ENCODE measurements at places on chromosomes 7 and 10.

- DNase-seq: no peak
Measured at GRCh38 chr10:69731184-69731583, 70.5 kb upstream of the COL13A1 start.

GRCh38 chr7:106905734-106906133 lies 40.7 kb downstream of the PIK3CG start:
- DNase-seq: no peak

DNA sequence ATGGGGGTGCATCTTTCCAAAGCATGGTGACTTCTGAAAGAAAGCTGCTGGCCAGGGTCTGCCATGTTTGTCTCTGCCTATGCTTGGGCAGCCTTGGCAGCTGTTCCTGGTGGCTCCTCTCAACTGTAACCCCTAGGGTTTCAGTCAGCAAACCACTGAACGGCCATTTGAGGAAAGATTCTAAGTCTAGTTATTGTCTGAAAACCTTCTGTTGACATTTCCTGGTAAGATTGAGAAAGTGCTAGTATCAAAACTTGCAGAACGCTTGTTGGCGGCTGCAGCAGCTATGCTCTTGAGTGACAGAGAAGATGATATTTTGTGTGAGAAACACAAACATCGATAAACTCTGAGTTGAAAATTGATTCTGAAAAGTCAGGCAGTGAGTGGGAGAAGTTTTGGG lies 523.1 kb downstream of the LRMDA start:
- DNase-seq: no peak

- no peak for DNase-seq
Measured at GRCh38 chr10:114245121-114245791, 6.2 kb downstream of the VWA2 start.

DNA sequence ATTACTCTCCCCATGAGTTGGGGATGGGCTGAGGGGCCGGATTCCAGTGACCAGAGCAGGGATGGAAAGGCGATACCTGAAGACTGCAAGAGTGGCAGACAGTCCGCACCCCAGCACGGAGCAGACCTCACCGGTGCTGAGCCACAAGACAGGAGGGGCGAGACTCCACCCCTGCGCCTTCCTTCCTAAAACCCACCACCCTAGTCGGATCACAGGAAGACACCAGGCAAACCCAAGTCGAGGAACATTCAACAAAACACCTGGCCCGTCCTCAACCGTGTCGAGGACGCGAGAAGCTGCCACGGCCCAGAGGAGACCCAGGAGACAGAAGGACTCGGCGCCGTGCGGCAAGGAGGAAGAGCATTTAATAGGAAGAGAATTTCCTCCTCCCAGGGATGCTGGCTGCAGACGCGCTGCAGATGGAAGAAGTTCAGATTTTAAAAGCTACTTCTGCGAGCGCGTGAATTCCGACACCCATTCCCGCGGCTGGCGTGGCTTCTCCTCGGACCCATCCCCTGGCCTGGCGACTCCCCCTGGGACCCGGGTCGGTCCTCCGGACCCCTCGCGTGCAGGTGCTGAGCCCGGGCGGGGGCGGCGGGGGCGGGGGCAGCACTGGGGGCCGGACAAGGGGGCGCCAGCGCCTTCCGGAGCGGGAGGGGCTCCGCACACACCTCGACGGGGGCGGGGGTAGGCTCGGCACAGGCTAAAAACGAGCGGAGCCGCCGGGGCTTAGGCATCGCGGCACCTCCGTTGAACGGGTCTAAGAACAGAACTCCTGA lies 563 bp upstream of the UTF1 start:
- DNase-seq: no peak

GRCh38 chr10:78510566-78511323 lies 477.1 kb downstream of the RPS24 start:
- DNase-seq: no peak

DNA sequence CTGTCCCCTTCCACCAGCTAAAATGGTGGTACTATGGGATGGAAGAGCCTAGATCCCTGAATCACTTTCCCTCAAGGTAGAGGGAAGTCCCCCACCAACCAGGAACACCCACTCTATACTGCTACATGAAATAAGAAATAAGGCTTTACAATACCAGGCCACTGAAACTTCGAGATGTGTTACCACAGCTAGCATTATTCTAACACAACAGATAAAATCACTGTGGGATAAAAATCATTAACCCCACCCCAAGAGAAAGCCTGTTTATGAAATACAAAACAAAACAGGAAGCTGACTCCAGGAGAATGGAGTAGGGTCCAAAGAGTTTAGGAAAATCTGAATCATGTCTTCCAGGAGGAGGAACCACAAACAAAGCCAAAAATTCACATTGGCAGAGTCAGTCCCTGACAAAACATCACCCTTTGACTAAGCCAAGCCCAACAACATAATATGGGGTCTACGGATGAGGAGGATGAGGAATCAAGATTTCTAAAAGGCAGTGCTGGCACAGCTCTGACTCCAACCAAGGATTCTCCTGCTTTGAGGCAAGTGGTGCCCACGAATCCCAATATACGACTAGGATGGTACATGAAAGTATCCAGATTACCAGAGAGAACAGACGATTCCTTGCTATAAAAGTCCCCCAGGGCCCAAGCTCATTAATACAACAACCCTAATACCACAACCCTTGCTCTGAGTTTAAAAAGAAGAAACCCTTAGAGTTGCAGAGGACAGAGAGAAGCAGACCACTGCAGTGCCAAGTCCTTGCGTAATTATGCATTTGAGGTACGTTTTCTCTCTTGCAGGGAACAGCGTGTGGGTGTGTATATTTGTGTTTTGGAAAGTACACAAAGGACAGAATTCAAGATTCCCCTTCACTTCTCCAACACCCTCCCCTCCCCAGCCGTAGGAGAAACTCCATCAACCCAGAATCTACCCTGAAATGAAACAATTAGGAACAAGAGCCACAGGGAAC lies 23.7 kb downstream of the XPNPEP1 start:
- no peak for DNase-seq

GRCh38 chr10:122199070-122199469 lies 72.0 kb upstream of the BTBD16 start:
- no peak for DNase-seq

- no peak for DNase-seq
Measured at GRCh38 chr7:51802718-51803117, 486.1 kb upstream of the COBL start.

DNA sequence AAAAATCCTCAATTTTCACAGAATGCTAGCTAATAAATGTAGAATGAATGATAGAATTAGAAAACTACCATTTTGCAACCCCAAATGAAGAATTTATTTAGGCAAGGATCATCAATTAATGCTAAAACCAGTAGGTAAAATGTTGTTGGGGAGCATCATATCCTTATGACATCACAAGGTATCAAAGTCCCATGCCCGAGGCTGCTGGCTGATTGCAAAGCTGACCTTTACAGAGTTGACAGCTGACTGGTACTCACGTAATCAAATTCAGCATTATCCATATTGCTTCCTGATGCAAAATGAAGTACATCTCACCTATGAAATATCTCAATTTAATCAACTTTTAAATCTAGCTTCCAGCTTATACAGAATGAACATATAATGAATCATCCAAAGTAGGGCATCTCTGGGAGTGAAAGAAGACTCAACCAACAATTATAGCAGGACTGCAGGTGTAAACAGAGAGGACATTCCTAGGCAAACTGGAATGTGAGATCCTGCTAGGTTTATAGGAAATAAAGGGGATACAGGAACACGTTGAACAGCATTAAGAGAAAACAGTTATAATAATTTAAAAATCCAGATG lies 10.2 kb upstream of the BLNK start:
- no peak for DNase-seq

GRCh38 chr10:15704581-15704968 lies 15.1 kb downstream of the ITGA8 start:
- no peak for DNase-seq

- no peak for DNase-seq
Measured at GRCh38 chr10:74529205-74529604, 297.2 kb upstream of the KAT6B start.

GRCh38 chr10:124534826-124535601 lies 73.4 kb downstream of the LHPP start:
- DNase-seq: no peak

DNA sequence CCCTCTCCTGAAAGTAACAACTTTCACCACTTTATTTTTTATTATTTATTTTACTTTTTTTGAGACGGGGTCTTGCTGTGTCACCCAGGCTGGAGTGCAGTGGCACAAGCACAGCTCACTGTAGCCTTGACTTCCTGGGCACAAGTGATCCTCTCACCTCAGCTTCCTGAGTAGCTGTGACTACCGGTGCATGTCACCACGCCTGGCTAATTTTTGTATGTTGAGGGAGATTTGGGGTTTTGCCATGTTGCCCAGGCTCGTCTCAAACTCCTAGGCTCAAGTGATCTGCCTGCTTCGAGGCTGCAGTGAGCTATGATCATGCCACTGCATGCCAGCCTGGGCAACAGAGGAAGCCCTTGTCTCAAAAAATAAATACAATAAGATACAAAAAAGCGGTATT lies 14.9 kb upstream of the SLIT1 start:
- no peak for DNase-seq
